Dermis blood vessel endothelial cell (primary cell): ENCODE measurements at places on chromosomes 12 and 14.
A peak's percentile ranks its signal among the peaks of the same experiment; 100 is the strongest.

DNA sequence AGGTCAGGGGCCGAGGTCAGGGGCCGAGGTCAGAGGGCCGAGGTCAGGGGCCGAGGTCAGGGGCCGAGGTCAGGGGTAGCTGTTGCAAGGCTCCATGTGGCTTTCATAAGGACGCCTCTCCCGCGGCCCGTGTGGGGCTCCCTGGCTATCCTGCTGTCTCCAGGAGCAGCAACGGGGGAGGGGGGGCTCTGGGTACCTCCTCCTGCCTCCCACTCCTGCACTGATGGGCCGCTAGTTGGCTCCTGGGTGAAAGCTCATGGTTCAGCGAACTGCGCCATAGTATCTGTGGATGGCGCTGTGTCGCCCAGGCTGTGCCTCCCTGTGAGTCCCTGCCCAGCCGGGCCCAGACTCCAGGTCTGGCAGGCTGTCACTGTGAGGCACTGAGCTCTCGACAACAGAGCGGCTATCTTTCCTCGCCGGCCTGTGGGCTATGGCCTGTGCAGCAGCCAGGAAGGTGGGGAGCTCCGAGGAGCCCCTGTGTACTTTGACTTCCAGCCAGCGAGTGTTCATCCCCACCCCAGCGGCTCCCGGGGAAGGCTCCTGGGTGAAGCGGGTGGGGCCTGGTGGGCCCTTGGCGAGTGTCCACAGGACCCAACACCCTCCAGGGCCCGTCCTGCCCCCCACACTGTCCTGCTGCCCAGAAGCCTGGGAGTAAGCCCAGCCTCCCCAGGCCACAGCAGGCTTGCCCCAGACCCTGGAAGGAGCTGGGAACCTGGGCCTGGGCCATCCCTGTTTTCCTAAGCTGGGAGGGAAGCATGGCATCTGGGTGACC is 8.1 kb downstream of the RFLNA start:
- no peak for DNase-seq

GRCh38 chr12:50248883-50249282 is 34.4 kb downstream of the LIMA1 start:
- DNase-seq = no peak

GRCh38 chr12:124130691-124131591 is 157.9 kb downstream of the ZNF664 start:
- DNase-seq = no peak

DNA sequence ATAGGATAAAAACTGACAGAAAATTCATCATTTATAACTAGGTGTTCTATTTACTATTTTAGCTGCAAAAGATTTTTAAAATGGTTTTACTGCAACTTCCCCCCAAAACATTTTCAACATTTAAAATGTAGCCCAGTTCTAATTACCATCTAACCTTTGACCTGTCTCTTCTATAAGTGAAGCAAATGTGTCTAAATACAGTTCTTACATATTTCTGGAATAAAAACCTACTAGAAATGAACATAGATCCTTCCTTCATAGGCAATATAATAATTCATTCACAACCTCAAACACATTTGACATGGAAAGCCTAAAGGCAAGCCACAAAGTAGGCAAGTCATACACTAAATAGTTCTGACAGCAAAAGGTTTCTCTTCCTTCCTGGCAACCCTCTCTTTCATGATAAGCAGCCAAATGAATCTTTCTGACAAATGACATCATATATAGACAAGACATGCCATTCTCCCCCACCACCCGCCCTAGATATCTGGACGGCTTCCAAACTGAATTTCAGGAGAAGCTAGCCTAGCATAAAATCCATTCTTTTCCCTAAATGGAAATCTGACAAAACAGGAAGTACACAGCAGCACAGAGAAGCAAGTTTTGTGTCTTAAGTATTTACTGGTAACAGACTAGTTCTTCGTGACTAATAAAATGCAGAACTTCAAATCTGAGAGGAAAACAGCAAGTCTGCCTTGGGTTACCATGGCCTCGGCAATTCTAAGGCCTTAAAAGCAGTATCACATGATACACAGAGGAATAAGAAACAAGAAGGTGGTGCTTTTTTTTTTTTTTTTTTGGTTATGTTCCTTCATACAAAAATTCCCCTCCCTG is 17.2 kb upstream of the ARID4A start:
- DNase-seq = peak; percentile 96

GRCh38 chr12:78698747-78699146 is 165.8 kb upstream of the SYT1 start:
- peak; percentile 30 for DNase-seq
